Renal pelvis (tissue), 12 donors: ENCODE measurements at places on chromosomes 6 and 20. TPM values are rescaled to one million over a fixed set of nuclear protein-coding genes. Genes with fewer than 3 reads are reported as not detected.

GRCh38 chr6:8904754-8905153, 469.4 kb upstream of the SLC35B3 start:
- DNase-seq: no peak

- DNase-seq: no peak
Observed at GRCh38 chr6:113289166-113289565, 568.0 kb upstream of the MARCKS start.

- DNase-seq: no peak
Observed at GRCh38 chr6:109001291-109001894, 93.3 kb downstream of the SESN1 start.

GRCh38 chr20:56343861-56344381, 14.9 kb upstream of the FAM210B start:
- no peak for DNase-seq

DNA sequence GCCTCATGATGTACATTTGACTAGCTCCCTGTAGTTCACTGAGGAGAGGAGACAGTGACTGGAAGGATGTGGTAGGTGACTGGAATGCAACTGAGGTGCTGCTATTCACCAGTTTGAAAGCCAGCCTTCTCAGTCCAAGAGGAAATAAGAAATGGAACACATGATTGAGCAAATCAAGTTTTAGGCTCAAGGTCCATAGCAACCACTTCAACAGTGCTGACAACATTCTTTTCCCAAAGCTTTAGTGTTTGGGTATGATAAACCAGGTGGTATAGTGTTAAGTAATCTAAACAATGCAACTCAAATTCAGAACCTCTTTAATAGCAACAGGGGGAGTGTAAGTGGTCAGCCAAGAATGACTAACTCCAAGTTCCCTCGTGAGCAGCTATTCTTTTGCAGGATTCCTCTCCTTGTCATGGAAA, 9.2 kb downstream of the ZHX3 start:
- peak; percentile 40 for DNase-seq

DNA sequence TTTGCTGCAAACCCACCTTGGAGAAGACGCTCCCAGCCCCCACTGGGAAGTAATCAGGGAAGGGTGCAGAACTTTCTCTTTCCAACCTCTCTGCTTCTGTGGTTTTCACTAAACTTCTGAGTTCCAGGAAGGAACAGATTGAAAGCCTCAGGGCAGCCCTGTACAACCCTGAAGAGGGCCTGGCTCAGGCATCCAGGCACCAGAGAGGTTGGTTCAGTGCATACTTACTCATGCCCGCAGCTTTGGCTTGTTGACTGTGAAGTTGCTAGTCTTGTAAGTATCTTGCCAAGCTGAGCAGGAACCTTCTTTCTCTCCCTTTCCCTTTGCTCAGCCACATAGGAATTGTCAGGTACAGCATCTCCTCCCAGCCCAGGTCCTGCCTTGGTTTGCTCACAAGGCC, 272.2 kb upstream of the FOXQ1 start:
- DNase-seq: no peak

The SNAP25 gene
- 6.1 TPM for polyA plus RNA-seq

GRCh38 chr6:66189915-66190314, 482.9 kb upstream of the EYS start:
- DNase-seq: no peak

GRCh38 chr6:136640132-136640915, 90.1 kb upstream of the MAP7 start:
- DNase-seq: no peak

The B3GAT2 gene
- 1.0 TPM for polyA plus RNA-seq

- DNase-seq: no peak
Observed at GRCh38 chr20:23269954-23270353, 80.6 kb upstream of the NXT1 start.

- no peak for DNase-seq
Observed at GRCh38 chr20:57180954-57181353, 85.5 kb downstream of the BMP7 start.

DNA sequence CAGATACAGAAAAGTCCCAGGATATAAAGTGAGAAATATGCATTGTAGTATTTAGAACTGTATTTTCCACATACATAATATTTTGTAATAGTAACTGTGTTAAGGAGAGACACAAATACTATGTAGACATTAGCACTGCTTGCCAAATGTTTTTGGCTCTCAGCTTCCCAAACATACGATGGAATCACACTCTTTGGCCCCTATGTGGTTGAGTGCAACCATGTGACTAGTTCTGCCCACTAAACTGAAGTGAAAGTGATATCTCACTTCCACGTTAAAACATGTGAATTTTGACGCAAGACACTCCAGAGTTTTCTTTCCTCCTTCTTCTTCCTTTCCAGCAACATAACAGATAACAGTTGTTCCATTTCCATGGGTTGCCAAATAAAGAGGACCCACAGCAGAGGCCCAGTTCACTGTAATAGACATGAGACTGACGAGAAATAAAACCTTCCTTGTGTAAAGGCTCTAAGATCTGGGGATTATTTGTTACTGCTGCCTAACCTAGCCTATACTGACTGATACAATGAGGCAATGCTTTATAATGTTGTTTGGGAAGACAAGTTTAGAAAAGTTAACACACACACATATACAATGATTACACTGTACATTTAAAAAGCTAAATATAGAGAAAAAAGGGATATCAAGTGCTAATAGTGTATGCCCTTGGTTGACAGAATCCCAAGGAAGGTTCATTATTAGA, 97.2 kb downstream of the PTPRT start:
- no peak for DNase-seq

The EGFL8 gene
- 35.8 TPM for polyA plus RNA-seq

- no peak for DNase-seq
Observed at GRCh38 chr6:30007132-30007764, 53.8 kb upstream of the POLR1H start.

DNA sequence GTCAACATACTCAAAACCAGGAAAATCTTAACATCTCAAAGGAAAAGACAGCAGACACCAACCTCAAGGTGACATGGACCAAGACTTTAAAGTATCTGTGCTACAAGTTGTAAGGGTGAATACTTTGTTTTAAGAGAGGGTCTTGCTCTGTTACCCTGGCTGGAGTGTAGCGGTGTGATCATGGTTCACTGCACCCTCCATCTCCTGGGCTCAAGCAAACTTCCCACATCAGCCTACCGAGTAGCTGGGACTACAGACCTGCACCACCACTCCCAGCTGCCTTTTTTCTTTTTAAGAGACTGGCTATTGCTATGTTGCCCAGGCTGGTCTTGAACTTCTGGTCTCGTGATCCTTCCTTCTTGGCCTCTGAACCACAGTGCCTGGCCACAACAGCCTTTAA, 9.7 kb downstream of the AMD1 start:
- no peak for DNase-seq

The ULBP1 gene
- polyA plus RNA-seq: 2.1 TPM

DNA sequence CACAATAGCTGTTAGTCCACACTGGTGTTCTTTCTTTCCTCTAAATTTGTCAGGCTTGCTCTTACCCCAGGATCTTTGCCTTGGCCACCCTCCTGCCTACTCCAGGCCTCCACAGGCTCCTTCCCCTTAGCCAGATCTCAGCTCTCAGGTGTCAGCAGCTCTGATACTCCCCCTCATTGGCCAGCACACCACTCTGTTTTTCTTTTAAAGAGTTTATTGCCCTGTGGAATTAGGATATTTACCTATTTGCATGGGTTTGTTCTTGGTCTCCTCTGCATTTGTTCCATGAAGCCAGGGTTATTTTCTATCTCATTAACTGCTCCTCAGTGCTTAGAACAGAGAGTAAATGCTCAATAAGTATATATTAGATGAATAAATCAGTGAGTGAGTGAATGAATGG, 36.8 kb downstream of the GCNT2 start:
- no peak for DNase-seq

The MATN4 gene
- 0.21 TPM for polyA plus RNA-seq

DNA sequence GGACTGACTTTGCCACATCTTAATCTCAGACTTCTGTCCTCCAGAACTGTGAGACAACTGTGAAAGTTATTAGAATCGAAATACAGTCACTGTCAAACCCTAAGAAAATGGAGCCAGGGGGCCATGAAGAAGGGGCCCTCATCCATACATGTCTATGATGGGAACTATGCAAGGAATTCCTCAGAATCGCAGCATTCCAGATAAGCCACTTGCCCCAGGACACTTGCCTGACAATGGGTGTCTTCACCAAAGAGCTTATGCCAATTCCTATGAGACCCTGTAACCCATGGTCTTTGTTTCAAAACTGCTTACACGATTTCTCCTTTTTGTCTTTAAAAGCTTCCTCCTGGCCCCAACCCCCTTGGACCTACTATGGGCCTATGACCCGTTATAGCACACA, 90.4 kb upstream of the FOXP4 start:
- DNase-seq: no peak

- no peak for DNase-seq
Observed at GRCh38 chr6:43846556-43846955, 76.5 kb downstream of the VEGFA start.

- no peak for DNase-seq
Observed at GRCh38 chr6:142757852-142758628, 186.9 kb downstream of the HIVEP2 start.

The TAAR9 gene
- polyA plus RNA-seq: not detected

DNA sequence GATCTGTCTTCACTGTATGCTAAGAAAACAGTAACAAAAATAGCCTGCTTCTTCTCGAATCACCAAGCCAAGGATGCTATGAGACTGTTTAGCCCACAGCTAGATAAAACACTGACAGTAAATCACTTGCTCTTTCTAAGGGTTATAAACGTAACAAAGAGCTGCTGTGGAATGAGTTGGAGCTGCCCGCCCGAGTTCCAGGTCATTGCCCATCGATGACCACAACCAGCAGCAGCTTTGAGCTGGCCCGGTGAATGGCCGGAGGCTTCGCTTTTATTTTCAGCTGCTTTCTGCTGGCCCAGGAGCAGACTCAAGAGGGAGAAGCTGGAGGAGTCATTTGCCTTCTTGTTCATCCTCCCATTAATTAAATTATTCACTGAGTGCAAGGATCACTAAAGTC, 82.2 kb upstream of the CDH4 start:
- peak; percentile 72 for DNase-seq

DNA sequence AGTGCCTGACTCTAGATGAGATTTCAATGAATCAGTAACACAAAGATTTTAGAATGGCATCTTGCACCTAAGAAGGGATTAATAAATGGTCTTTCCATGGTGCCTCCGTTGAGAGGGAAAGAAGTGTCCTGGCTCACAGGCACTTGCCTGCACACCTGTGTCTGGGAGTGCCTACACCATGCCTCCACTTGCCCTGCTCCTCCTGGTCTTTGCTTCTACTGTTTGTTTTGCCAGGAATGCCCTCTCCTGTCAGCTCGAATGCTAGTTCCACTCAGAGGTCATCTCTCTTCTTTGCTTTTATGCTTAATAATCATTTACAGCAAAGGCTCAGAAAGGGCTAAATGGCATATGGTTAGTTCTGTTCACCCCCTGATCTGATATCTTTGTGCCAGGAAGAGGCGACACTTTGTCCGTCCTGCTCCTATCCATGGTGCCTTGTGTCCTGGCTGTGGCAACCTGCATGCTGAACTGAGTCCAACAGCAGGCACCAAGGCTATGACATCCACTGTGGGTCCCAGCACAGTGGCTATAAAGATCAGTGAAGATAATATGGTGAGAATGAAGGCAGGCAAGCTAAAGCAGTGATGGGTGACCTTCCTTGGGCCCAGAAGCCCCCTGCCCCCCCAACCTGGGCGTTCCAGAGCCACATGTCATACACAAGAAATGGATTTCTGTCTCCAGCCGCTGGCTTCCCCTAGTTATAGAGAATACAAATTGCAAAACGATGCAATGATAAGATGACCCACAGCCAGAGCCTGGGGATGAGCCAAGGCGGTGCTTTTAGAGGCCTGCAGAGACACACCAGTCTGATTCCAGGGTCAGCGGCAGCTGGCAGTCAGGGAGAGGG, 1.4 kb downstream of the C6orf132 start:
- no peak for DNase-seq

DNA sequence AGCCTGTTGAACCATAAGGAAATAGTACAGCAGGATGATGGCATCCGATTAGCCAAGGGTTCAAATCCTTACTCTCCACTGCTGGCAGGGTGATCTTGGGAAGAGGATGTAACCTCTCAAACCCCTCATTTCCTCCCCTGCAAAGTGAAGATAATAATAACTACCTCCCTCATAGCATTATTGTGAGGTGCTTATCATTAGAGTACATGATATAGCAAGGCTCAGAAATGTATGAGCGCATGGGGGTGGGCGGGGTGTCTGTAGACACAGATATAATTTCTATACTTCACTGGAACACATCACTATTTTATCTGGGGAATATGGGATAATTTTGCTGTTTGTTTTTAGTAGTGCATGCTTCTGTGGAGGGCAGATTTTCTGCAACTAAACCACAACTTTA, 89.8 kb upstream of the LAMP5 start:
- DNase-seq: no peak

DNA sequence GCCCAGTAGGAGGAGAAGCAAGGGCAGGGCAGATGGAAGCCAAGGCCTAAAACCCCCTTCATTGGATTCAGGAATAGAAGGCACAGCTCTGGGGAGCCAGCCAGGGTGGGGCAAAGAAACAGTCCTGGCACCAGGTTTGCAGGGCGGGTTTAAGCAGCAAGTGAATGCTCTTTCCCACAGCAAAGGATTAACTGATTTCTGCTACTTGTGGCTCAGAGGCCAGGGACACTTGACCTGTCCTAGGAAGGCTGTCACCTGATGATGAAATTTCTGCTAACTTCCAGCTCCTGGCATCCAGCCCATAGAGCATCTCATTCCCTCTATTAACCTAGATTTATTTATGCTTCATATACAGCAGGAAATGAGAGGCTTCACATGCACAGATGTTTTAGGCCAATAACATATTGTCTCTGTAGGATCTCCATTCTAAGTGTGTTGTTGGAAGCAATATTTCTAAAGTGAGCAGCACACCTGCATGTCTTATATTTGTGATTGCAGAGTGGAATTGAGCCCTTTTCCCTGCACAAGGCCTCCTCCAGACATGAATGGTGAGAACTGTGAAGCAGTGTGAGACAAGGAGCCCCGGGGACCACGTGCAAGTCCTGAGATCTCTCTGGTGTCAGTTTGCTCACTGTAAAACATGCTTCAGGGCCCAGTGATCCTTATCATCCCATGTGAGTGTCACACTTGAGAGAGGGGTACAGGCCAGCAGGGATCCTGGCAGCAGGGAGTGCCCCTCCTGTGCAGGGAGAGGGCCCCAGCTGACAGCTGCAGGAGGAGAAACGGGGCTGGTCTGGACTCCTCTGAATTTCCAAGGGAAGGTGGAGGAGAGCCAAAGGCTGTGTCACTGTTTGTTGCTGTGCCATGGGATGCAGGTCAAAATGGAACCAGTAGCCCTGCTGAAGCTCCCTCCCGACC, 41.1 kb upstream of the CST5 start:
- peak; percentile 11 for DNase-seq

The ADNP gene
- 120 TPM for polyA plus RNA-seq

GRCh38 chr6:122753688-122754056, 25.8 kb upstream of the FABP7 start:
- no peak for DNase-seq

GRCh38 chr6:55033016-55033546, 141.2 kb upstream of the HCRTR2 start:
- DNase-seq: no peak

The SIRPB1 gene
- 0.18 TPM for polyA plus RNA-seq

The ECT2L gene
- polyA plus RNA-seq: 0.35 TPM

GRCh38 chr6:3849681-3850450, 693 bp downstream of the FAM50B start:
- no peak for DNase-seq

The RAB22A gene
- 16.0 TPM for polyA plus RNA-seq

- no peak for DNase-seq
Observed at GRCh38 chr6:149065658-149066556, 251.6 kb upstream of the TAB2 start.
